ENCODE measurements at places on chromosomes 5 and 9.

DNA sequence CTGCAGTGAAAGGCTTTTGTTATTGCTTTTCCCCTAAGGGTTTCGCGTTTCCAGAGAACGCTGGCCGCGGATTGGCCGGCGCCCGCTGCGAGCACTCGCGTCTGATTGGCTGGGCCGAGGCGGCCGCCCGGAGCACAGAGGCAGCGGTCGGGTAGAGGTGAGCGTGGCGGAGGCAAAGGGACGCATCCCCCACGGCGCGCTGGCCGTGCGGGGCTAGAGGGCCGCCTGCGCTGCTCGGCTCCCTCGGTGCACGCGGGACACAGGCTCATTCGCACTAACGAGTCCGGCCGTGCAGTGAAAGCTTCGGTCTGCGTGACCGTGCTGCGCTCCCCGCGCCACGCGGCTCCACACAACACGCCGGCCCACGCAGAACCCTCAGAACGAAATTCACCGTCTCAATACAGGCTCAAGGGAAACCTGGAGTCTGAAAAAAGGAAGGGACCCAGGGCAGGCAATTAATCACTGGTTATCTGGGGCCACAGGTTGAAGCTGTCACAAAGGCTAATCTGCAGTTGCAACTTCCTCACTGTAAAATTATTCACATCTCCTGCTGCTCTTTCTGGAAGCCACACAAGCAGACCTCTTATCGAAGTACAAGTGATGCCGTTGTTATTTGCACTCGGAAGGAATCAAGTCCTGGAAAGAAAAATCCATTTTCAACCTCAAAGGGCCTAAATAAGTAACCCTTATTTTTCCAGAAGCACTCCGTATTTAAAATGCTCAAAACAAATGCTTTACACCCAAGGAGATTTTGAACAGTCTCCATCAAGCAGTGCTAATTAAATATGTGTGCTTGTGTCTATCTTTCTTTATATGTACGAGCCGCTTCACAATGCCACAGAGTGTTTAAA, 94.6 kb downstream of the ZNF608 start:
- DNase-seq, result peak; percentile 93

DNA sequence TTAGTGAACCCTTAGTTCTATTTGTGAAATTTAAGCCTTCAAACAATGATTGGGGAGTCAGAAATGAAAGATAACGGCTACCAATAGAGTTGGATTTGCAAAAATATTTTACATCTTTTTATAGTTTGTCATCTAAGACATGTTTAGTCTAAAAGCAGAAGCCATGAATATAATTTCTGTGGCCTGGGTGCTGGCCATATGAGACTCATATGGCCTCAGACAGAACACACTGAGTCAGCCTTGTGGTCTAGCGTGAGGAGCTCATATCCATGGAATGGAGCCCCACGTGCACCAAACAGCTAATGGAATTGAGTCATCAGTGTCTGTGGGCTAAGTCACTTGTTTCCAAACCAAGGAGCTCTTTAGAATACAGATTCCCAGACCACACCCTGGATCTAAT, 240.7 kb upstream of the NREP start:
- DNase-seq, result no peak

DNA sequence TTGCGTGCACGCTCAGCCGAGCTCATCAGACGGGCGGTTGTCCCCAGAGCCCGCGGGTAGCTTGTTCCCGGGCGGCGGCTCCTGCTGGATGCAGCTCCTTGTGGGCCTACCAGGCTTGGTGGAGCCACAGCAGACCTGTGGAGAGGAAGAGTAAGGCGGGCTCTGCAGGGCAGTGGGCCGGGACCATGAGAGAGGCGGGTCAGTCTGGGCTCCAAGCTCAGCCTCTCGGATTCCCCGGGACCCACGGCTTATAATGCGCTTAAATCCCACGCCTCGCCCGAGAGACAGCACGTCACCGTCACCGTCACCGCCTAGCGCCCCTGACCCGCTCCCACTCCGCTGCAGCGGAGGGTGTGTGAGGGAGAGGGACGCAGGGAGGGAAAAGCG, 1.9 kb upstream of the ANKRD18A start:
- DNase-seq, result no peak

GRCh38 chr5:66859526-66859925, 263.3 kb downstream of the MAST4 start:
- no peak for DNase-seq

DNA sequence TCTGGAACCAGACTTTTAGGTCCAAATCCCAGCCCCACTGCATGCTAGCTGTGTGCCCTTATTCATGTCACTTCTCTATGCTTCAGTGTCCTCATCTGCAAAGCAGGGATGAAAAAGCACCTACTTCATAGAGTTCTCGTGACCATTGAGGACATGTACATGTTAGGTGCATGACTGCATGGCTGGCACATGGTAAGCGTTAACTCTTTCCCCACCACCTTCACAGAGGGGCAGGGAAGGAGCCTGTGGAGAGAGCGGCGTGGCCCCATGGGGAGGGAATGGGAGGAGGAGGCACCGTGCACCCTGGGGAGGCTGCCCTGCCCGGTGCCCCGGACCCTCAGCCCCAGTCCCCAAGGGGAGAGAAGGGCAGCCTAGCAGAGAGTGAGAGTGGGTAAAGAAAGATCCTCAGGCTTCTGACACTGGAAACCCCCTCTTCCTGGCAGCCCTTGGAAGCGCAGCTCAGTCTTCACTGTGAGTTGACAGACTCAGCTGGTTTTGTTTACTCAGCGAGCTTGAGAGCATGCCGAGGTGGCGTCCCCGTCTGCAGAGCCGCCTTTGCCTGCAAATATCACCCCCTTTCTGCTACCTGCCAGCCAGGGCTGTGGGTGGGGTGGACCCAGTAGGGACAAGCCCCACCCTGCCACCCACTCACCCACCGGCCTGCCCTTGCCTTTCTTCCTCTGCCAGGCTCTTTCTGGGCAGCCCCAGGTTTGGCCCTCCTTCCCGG, 10.6 kb upstream of the ANGPTL2 start:
- peak; percentile 70 for DNase-seq

DNA sequence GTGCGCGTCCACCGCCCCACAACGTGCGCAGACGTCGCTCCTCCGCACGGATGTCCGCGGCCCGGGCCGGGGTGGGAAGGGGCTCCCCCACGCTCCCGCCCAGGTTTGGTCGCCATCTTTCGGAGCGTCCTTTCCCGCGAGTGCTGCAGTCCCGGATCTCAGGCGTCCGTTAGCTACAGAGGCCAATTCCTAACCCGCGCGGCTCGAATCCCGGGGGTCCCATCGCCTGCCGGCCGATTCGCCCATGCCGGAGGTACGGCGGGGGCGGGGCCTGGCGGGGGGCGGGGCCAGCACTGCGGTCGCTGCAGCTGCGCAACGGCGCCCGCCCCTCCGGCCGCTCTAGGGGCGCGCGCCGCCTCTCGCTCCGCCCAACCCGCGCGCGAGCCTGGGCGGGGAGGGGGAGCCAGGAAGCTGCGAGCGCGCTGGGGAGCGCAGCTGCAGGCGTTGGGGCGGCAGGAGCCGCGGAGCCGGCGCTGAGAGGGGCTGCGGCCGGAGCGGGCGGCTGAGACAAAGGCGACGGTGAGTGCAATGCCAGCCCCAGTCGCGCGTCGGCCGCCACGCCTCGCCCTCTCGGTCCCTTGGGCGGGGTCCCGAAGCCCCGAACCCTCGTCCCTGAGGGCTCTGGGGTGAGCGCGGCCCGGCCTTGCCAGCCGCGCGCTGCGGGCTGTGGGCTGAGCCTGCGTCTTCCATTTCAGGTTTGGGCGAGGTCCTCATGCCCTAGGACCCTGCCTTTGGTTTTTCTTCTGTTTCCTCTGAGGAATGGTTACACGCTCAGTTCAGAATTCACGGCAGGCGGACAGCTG, at the start of gene CDC42SE2:
TSS of gene CDC42SE2 (plus strand) at position 406 of the 803 bp plus-strand sequence. CDS start 95,441 bp downstream, outside the sequence.
- peak; percentile 94 for DNase-seq

DNA sequence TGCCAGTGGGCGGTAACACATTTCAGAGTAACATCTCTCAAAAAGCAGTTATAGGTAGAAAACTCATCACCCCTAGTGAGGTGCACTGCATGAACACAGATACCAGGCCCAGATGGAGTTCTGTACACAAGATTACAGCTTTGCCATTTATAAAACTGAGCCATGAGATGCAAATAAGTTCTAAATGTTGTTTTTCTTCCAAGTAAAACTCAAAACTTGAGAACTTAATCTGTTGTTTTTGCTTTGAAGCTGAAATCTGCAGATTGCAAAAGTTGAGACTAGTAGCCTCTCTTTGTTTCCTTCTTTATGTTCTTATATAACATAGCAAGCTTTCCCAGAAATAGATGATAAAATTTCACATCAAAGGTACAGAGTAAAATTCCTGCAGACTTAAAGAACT, 434.1 kb downstream of the PLK2 start:
- no peak for DNase-seq

DNA sequence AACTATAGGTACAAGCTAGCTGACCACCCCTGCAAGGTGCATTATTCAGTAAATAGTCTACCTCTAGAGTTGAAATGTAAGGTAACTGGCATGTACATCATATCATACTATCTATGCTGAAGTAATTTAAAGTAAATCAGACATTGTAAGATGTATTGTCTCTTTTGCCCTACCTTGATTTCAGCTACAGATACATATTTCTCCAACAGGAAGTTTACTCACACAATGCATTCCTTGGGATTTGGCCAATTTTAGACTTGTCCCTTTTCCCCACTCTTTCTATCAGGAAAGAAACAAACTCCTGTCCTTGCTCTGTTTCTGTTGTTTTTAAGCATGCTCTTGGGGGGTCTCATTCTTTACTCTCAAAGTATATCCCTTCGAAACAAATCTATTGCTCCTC, 58.5 kb upstream of the TSLP start:
- DNase-seq, result no peak

DNA sequence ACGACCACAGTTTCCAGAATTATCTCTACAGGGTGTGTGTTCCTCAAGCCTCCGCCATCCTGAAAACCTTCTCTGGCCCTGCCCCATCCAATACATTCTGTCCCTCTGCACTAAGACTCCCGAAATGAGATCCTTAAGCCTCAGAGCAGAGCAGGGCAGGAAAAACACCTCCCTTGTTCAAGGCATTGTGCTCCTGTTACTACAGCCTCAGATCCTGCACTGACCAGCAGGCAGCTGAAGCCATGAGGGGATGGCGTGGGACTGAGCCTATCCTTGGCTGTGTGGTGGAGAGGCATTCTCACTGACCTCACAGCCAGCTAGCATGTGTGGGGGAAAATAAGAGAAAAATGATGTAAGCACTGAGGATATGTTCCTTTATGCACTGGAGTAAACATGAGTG, 106.7 kb upstream of the PHYKPL start:
- DNase-seq, result no peak

- DNase-seq, result no peak
Observed at GRCh38 chr5:170662966-170663365, 120.6 kb upstream of the GABRP start.

DNA sequence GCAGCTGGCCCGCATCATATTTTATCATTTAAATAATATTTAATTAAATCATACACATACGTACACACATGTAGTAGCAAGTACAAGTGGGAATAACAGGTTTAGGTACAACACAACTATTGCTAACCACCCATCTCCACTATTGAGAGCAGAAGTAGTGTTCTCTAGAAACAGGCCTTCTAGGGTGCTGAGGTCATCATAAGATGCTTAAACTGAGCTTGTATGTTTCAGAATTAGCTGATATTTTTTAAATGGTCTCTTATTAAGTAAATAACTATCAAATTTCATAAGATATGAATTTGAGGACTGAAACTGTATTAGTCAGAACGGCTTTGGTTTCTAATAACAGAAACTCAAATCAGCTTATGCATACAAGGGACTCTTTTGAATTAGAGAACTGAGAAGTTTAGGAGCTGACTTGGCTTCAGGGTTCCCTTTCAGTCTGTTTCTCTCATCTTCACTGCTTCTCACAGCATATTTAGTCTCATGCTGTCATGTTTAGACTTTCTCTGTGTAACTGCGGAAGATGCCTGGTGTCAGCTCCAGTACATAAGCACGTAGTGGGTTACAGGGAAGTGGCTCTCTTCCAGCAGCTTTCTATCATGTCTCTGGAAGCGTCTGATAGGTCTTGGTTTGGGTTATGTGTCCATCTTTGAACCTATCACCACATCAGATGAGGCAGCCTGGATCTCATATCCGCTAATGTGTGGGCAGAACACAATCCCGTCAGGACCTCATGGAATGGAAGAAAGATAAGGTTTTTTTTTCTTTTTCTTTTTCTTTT, 25.0 kb upstream of the OCLN start:
- DNase-seq, result no peak

DNA sequence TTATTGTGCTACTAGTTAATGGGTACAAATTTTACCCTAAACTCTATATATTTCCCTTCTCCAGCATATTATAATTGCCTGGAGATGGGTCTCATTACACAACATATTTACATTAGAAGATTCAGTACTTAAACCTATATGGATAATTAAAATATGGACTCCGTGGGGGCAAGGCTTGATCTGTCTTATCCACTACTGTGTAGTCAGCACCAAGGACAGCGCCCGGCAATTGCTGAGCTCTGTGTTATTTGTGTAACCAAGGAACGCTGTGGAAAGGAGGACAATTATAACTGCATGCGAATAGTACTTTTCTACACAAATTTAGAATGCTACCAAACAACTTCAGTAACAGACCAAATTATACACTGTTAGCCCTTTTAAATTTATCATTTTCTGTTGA, 77.7 kb downstream of the DNAH5 start:
- DNase-seq, result peak; percentile 67

DNA sequence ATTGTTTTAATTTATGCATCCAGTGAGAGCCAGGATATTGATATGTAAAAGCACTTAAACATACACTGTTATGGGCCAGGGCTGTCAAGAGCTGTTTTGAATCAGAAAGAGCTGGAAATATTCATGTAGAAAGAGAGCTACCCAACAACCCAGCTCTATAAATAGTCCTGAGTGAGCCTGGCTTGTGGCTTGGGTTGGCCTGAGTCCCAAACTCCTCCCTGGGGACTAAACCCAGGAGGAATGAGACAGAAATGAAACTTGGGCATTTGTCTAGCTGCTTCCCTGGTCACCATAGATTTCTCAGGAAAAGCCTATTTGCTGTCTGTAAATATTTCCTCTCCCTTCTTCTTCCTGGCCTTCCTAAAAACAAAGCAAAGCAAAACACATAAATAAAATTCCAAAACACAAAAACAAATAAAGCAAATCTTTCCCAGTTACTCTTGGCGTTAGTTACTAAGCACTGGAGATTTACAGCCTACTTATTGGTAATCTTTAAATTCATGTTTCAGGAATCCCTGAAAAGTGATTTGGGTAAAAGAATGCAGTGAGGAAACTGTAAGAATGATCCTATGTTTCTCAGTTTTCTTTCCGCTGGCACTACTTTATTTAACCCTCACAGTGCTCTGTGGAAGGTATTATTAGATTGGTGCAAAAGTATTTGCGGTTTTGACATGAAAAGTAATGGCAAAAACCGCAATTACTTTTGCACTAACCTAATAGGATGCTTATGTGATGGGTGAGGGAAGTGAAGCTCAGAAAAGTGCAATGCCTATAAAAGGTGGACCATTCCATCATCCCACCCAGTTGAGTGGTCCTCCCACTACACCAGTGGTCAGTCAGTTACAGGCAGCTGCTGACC, 111.8 kb downstream of the CARTPT start:
- DNase-seq, result no peak

- DNase-seq, result no peak
Observed at GRCh38 chr5:39186289-39186688, 33.1 kb downstream of the FYB1 start.

GRCh38 chr9:131776473-131776872, 36.6 kb upstream of the RAPGEF1 start:
- peak; percentile 92 for DNase-seq
